ENCODE measurements at places on chromosomes 7 and 10. TPM values are rescaled to one million over a fixed set of nuclear protein-coding genes. Genes with fewer than 3 reads are reported as not detected.

Gene SEMA3D
- total RNA-seq = 2.6 TPM

Gene RPEL1
- not detected for total RNA-seq

Gene GIMAP5
- total RNA-seq = 6.6 TPM

Gene TMEM176A
- 275 TPM for total RNA-seq

Gene SKIDA1
- total RNA-seq = 0.95 TPM

Gene KNDC1
- total RNA-seq = 0.20 TPM

Gene ARHGEF35
- 39.9 TPM for total RNA-seq

Gene NKX2-3
- 11.7 TPM for total RNA-seq

Gene HOXA6
- total RNA-seq = 21.2 TPM

GRCh38 chr7:43905956-43906330 lies 453 bp downstream of the URGCP start:
- DNase-seq = no peak

DNA sequence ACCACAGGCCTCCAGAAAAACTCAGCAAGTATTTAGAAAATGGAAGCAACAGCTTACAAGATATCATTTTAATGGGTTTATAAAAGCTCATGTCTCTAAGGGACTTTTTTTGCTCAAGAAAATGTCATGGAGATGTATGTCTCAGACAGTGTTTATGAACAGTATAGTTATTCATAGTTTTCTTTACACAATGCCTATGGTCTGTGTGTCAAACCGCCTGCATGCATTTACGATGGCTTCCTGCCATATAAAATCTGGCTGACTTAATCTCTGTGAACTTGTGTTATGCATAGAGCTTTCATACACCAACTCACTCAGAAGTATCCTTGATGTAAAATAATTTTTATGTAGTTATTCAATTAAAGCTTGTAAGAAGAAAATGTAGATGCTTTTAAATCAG lies 1314.2 kb upstream of the LRRTM3 start:
- no peak for DNase-seq

GRCh38 chr7:132406039-132406438 lies 170.2 kb downstream of the PLXNA4 start:
- DNase-seq = no peak

GRCh38 chr7:25557930-25558329 lies 329.6 kb upstream of the NPVF start:
- no peak for DNase-seq

- DNase-seq = no peak
Observed at GRCh38 chr7:40815022-40815421, 680.2 kb downstream of the SUGCT start.

DNA sequence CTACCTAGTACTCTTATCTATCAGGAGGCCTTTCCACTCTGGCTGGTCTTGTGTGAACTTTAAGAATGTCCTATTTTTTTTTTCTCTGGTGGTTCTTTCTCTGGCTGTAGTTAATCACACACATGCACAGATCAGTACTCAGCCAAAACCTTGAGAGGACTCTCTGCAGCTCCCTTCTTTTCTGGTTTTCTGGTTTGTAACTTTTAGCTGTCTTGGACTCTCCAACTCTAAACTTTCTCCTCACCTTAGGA lies 54.9 kb upstream of the HELLS start:
- DNase-seq = no peak

DNA sequence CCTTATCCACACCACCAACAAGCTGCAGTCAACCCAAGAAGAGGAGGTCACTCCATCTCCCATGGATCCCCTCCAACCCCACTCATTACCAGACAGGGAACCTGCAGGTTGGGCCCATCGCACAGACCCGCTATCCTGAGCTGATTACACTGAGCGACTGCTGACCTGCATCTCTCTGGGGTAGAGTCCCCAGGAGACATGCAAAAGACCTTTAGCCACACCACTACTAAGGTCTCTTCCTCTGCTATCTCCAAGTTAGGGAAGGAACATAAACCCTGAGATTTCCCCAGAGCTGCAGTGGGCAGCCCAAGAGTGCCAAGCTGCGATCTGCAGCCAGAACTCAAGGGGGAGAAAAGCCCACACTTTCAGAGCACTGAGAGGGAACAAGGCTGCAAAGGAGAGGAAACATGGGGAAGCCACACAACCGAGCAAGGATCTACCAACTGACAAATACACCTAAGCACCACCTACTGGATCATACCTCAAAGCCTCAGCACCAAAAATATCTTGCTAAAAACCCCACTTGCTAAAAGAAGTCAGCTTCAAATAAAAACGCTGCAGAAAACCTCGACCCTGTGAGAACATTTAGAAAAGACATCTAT lies 298.2 kb downstream of the SORCS1 start:
- DNase-seq = no peak

DNA sequence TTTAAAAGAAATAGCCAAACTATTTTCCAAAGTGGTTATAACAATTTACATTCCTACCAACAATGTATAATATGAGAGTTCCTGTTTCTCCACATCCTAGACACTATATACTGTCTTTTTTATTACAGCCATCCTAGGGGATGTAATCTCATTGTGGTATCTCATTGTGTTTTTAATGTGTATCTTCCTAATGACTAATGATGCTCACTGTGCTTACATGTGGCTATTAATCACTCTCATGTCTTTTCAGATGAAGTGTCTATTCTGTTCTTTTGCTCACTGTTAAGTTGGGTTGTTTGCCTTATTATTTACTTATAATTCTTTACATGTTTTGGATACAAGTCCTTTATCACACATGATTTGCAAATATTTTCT lies 71.8 kb downstream of the ZNF438 start:
- no peak for DNase-seq

- DNase-seq = no peak
Observed at GRCh38 chr7:23514755-23515154, 17.0 kb downstream of the TRA2A start.

- DNase-seq = no peak
Observed at GRCh38 chr10:106133451-106133850, 1031.1 kb downstream of the SORCS1 start.

GRCh38 chr7:19009241-19009935 lies 108.0 kb downstream of the TWIST1 start:
- DNase-seq = no peak

GRCh38 chr7:99141841-99142726 lies 1.8 kb downstream of the SMURF1 start:
- peak; percentile 55 for DNase-seq

- no peak for DNase-seq
Observed at GRCh38 chr10:10824591-10825148, 193.0 kb upstream of the CELF2 start.

DNA sequence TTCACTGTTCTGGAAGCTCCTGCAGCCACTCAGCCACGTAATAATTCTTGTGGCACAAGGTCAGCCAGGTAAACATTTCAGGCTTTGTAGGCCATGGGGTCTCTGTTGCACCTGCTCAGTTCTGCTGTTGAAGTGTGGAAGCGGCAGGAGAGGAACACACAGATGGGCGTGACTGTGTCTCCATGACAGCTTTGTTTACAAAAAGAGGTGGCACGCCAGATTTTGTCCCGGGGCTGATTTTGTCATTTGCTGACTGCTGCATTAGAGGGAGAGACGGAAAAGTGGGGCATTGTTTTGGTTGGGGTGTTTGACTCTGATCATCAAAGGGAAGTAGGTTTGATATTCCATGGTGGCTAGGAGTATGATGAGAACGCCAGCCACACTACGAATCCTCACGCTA lies 103.1 kb downstream of the PRKAG2 start:
- no peak for DNase-seq

DNA sequence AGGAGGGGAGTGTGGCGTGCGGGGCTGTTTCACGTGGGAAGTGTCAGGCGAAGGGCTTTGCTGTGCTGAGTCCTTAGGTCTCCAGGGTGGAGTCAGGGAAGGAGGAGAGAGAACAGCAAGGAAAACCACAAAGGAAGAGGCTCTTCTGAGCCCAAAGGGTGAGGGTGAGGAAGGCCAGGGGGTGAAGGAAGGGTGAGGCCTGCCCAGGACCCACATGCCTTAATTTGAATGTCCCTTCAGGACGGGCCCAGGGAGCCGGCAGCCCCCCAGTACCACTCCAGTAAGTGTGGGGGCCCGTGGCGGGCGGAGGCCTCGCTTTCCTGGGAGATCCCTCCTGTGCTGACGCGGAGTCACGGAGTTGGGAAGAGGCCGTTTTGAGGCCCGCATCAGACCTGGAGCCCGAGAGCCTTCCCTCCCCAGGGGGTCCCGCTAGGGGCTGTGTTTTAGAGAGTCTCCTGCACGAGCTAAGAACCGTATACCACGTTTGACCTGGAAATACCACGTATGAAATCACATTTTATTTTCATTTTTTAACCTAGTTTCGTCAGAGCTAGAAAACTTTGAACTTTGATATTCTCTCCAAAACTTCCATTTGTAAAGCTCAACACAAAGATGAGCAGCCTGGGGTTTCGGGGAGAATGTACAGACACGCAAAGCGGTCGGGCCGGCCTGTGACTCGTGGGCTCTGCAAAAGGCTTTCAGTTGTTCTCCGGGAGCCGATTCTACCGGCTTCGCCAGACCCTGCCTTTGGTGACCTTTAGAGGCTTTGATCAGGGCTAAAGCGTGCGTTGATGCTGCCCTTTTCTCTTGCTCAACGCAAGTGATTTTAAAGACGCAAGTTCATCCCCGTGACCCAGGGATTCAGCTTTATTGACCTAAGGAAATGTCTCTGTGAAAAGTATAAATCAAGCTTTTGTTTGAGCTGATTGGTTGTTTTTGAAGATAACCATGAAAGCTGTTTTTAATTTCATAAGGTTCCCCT lies 23.6 kb upstream of the TTYH3 start:
- DNase-seq = no peak

- DNase-seq = no peak
Observed at GRCh38 chr10:34198953-34199352, 616.1 kb downstream of the PARD3 start.

- no peak for DNase-seq
Observed at GRCh38 chr7:20238754-20239324, 21.7 kb upstream of the MACC1 start.

DNA sequence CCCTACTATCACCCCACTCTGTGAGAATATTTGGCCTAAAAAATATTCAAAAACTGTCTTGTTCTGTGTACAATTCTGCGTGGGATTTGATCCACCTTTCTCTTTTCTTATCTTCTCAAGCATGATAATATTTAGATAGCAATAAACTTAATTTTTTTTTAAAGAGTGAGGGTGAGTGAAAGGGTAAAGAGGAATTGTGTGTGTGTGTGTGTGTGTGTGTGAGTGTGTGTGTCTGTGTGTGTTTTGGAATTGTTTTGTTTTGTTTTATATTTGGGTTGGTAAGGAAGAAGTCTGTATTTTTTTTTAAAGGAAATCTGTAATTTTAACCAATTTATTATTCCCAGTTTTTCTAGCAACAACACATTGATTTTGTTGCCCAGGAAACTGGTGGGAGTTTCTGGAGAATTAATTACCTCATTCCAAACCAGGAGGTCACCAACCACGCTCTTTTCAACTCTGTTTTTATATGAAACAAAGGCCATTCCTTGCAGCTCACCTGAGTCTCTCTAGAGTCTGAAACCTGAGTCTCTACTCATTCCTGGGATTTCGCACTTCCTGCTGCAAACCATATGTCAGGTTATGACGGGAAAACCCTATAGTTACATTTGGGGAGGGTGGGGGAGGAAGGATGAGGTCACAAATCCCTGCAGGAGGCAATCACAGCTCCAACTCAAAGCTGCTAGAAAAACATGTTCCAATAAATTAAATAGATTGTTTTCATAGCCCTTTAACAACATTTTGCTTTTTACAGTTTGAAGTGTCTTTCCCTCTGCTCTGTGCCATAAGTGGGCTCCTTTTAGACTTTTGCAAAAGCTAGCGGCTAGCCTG lies 38.1 kb upstream of the XPNPEP1 start:
- peak; percentile 40 for DNase-seq

DNA sequence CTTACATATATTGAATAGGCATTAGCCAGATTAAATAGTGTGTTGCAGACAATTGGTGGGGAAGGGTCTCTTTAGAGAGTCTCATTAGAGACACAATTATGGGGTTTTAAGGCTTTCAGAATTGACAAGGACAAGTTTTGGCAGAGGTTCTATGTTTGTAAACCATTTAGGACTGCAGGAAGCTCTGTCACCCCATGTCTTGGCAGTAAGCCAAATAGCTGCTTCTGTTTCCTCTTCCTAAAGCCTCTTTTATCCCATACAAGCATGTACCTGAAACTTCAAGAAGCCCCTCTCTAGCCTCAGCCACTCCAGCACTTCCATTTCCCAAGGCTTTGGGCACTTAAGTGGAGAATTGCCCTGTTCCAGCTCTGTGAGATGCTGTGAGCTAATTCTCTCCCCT lies 21.8 kb upstream of the LRRC4 start:
- DNase-seq = no peak

DNA sequence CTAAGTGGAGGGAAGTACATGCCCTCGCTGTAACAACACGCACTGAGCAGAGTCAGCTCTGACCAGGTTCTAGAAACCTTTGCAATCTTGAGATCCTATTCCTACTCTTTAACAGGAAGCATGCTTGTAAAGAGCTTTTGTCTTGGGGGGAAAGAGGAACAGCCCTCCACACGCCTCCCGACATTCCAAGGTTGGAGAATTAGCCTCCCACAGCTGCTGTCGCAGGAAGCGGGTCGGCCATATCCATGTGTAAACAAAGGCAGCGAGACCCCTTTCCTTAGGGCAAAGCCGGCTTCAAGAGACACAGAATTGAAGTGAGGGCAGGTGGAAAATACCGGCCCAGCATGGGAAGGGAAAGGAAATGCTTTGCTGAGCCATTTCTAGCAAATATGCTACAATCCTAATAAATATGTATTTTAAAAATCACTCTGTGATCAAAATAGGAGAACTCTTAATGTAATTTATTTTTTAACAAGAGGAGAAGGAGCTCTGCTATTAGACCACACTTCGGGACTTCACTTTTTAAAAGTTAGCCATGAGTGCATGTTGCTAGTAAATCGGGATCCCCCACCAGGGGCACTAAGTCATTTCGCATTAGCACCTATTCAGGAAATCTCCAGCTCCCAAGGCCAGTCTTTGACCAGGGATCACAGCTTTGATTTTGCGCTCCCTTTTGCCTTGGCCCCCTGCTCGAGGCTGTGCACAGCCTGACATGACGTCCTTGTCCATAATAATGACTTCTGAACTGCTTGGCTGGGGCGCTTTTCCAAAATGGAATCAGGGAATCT lies 55.9 kb downstream of the FAM204A start:
- no peak for DNase-seq

GRCh38 chr10:30559180-30559579 lies 70.4 kb downstream of the LYZL2 start:
- DNase-seq = peak; percentile 90

All from left colon (tissue), 2 donors.